CD4-positive, CD25-positive, alpha-beta regulatory T cell (primary cell): ENCODE measurements at places on chromosomes 11 and 22. TPM values are rescaled to one million over a fixed set of nuclear protein-coding genes. Genes with fewer than 3 reads are reported as not detected.

NCF4 gene
- 53.1 TPM for total RNA-seq

GRCh38 chr11:127627629-127628457 is 627.3 kb upstream of the KIRREL3 start:
- no peaks in the 10 kb centered on the region for H3K27me3 ChIP-seq
- DNase-seq, result no peak
- H3K4me1 ChIP-seq, result no peaks in the 10 kb centered on the region
- no peak overlapping the region for H3K27ac ChIP-seq

CCDC116 gene
- not detected for total RNA-seq

GRCh38 chr11:19013181-19013857 is 47.2 kb downstream of the MRGPRX2 start:
- H3K27me3 ChIP-seq, result peaks cover 4% of the 10 kb centered on the region
- no peak overlapping the region for H3K27ac ChIP-seq

DNA sequence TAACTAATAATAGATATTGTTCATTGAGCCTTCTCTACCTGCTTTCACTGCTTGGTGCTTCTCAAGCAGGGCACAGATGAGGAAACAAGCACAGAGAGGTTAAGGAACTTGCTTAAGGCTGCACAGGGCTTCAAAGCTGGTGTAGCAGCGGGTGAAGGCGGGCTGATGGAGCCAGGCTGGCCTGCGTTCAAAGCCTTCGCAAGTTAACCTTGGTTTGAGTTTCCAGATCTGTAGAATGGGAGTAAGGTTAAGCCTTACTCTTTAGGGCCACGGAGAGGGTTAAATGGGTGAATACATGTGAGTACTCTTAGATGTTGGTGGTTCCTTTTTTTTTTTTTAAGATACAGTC is 36.2 kb upstream of the EIF3D start:
- no peak overlapping the region for H3K4me3 ChIP-seq
- no peak overlapping the region for H3K27ac ChIP-seq
- no peaks in the 10 kb centered on the region for H3K27me3 ChIP-seq
- H3K36me3 ChIP-seq, result no peaks in the 10 kb centered on the region
- DNase-seq, result no peak

GRCh38 chr11:36361472-36361871 is 65.4 kb downstream of the PRR5L start:
- H3K36me3 ChIP-seq, result no peaks in the 10 kb centered on the region
- H3K4me1 ChIP-seq, result peaks cover 15% of the 10 kb centered on the region
- peaks cover 4% of the 10 kb centered on the region for H3K27me3 ChIP-seq
- H3K27ac ChIP-seq, result no peak overlapping the region
- no peak for DNase-seq

NXPE1 gene
- not detected for total RNA-seq

C11orf52 gene
- not detected for total RNA-seq

GRCh38 chr11:6030708-6031405 is at the start of gene OR56A1:
Gene OR56A1 (minus strand): TSS chr11:6030758. CDS start chr11:6027692, 3,066 bp downstream.
- H3K27me3 ChIP-seq, result peaks cover 15% of the 10 kb centered on the region
- H3K36me3 ChIP-seq, result no peaks in the 10 kb centered on the region
- no peak within 1 kb of the TSS for H3K4me3 ChIP-seq
- no peaks in the 10 kb centered on the region for H3K4me1 ChIP-seq
- no peak within 1 kb of the TSS for H3K27ac ChIP-seq
- no peak for DNase-seq

PLEKHB1 gene
- total RNA-seq, result 21.3 TPM
